ENCODE measurements at places on chromosomes 13 and 19. TPM values are rescaled to one million over a fixed set of nuclear protein-coding genes. Genes with fewer than 3 reads are reported as not detected.

Gene C19orf73
- polyA plus RNA-seq = 0.20 TPM

Gene ZNF442
- 6.9 TPM for polyA plus RNA-seq

Gene MEDAG
- 0.80 TPM for polyA plus RNA-seq

Gene NXNL1
- 0.35 TPM for polyA plus RNA-seq

Gene FCHO1
- polyA plus RNA-seq = 1.6 TPM

Gene CEACAM20
- polyA plus RNA-seq = not detected

Gene C19orf85
- not detected for polyA plus RNA-seq

Gene HIPK4
- polyA plus RNA-seq = 0.20 TPM

Gene KLK15
- polyA plus RNA-seq = not detected

Gene MADCAM1
- polyA plus RNA-seq = 1.8 TPM

Gene FCAR
- 0.27 TPM for polyA plus RNA-seq

Gene PSG6
- polyA plus RNA-seq = not detected

Gene CYSLTR2
- 0.37 TPM for polyA plus RNA-seq

Gene TLE6
- 8.6 TPM for polyA plus RNA-seq

Gene RNF17
- 0.22 TPM for polyA plus RNA-seq

Gene CD33
- 3.0 TPM for polyA plus RNA-seq

Gene CYP4F8
- 0.08 TPM for polyA plus RNA-seq

Gene PLPPR2
- polyA plus RNA-seq = 10.5 TPM

Gene SLC25A41
- polyA plus RNA-seq = 1.0 TPM

Gene ERVK3-1
- 58.1 TPM for polyA plus RNA-seq

Gene KIR3DL1
- polyA plus RNA-seq = not detected

Gene APLP1
- 25.0 TPM for polyA plus RNA-seq

Gene ARHGAP33
- polyA plus RNA-seq = 27.3 TPM

Gene PEAK3
- not detected for polyA plus RNA-seq

Gene PCDH20
- 6.4 TPM for polyA plus RNA-seq

Gene NCAN
- 0.05 TPM for polyA plus RNA-seq

Gene CGB2
- polyA plus RNA-seq = not detected

Gene EFNB2
- 140 TPM for polyA plus RNA-seq

Gene ZNF155
- 18.8 TPM for polyA plus RNA-seq

Gene RPS16
- polyA plus RNA-seq = 1,072 TPM

Gene CLDND2
- 1.0 TPM for polyA plus RNA-seq

Gene CGB1
- polyA plus RNA-seq = not detected

Gene KLF1
- polyA plus RNA-seq = 0.17 TPM

Gene RFPL4AL1
- 0.25 TPM for polyA plus RNA-seq

Gene ZNF677
- polyA plus RNA-seq = 64.3 TPM

Gene CEACAM5
- polyA plus RNA-seq = 0.08 TPM

Gene SYCN
- polyA plus RNA-seq = not detected

Gene F2RL3
- polyA plus RNA-seq = 0.81 TPM
